ENCODE measurements at places on chromosomes 12 and 14. TPM values are rescaled to one million over a fixed set of nuclear protein-coding genes. Genes with fewer than 3 reads are reported as not detected.

DNA sequence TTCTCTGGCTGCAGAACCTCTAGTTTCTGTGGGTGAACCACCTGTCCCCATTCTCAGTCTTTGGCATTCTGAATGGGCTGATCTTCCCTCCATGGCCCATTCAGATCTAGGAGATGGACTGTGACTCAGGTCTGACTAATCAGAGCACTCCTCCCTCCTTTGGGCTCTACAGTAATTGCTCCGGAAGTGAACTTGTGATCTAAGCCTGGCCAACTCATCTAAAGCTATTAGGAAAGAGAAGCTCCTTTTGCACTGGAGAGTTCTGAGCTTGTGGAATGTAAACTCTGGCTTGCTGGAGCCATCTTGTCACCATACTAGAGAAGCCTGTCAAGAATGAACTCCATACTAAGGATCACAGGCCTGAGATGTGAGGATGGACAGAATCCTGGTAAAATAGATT is 168.2 kb downstream of the SUDS3 start:
- no peak for DNase-seq

GRCh38 chr12:106213662-106214061 is 34.2 kb downstream of the CKAP4 start:
- DNase-seq: no peak

The BCL2L14 gene
- total RNA-seq: not detected

DNA sequence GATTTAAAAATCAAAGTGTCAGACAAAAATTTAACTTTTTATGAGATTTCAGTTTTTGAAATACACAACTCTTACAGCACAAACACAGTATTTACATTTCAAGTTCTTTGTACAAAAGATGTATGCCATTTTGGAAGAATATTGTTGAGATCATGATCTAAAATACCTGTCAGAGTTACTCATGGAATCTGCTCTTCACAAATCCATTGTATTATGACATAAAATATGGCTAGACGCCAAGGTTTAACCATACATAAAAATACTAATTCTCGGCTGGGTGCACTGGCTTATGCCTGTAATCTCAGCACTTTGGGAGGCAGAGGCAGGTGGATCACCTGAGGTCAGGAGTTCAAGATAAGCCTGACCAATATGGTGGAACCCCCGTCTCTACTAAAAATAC is 6.2 kb upstream of the SYCP3 start:
- no peak for DNase-seq

- DNase-seq: no peak
Observed at GRCh38 chr14:24913021-24913420, 136.9 kb downstream of the STXBP6 start.

DNA sequence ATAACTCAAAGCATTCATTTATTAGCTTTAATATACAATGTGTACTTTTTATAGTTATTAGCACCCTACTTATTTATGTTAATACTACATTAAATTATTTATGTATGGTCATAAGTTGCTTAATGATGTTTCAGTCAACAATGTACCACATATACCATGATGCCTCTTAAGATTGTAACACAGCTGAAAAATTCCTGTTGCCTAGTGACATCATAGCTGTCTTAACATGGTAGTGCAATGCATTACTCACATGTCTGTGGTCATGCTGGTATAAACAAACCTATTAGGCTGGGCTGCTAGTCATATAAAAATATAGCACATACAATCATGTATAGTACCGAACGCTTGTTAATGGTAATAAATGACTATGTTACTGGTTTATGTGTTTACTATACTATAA is 120.4 kb downstream of the ANO6 start:
- no peak for DNase-seq

The TMEM132C gene
- 13.5 TPM for total RNA-seq

The CLEC4C gene
- total RNA-seq: not detected

- no peak for DNase-seq
Observed at GRCh38 chr14:78029601-78030372, 140.4 kb upstream of the NRXN3 start.

- DNase-seq: no peak
Observed at GRCh38 chr14:95067526-95067925, 89.8 kb downstream of the DICER1 start.
